M059J (cell line): ENCODE measurements at places on chromosomes 1 and 21.

DNA sequence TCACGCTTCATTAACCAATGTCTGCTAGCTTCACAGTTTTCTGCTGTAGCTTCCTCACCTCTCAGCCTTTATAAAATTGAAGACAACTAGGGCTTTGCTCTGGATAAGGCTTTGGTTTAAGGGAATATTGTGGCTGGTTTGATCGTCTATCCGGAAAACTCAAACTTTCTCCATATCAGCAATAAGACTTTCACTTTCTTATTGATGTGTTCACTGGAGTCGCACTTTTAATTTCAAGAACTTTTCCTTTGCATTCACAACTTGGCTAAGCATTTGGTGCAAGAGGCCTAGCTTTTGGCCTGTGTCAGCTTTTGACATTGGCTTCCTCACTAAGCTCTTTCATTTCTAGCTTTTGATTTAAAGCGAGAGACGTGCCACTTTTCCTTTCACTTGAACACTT lies 12.9 kb downstream of the COA6 start:
- DNase-seq: no peak

DNA sequence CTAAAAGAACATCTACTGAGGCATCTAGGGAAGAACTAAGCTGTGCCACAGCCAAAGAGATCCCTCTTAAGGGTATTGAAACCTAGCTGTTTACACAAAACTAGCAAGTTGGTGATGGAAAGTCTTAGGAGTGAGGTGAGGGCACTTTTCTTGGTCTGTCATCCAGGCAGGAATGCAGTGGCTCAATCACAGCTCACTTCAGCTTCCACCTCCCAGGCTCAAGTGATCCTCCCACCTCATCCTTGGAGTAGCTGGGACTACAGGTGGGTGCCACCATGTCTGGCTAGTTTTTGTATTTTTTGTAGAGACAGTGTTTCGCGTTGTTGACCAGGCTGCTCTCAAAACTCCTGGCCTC lies 2.4 kb downstream of the PLEKHO1 start:
- DNase-seq: peak; percentile 58

- peak; percentile 10 for DNase-seq
These were observed 104.4 kb downstream of the CACHD1 start for GRCh38 chr1:64574301-64574700.

DNA sequence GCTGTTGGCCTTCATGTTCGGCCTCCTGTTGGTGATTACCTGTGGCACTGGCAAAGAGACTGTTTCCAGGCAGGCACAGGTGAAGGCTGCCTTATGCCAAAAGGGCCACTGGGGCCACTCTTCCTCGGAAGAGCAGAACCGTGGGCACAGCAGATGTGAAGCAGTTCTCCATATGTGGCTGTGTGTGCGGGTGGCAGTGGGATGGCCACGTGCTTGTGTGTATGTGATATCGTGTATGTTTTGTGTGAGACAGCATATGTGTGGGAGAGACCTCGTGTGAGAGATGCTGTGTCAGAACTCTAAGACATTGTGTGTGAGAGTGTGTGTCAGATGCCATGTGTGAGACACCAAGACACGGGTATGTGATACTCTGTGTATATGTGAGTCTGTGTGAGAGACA lies 53.4 kb upstream of the KDM4A start:
- no peak for DNase-seq

GRCh38 chr1:27318596-27318995 lies 3.4 kb upstream of the TMEM222 start:
- no peak for DNase-seq

DNA sequence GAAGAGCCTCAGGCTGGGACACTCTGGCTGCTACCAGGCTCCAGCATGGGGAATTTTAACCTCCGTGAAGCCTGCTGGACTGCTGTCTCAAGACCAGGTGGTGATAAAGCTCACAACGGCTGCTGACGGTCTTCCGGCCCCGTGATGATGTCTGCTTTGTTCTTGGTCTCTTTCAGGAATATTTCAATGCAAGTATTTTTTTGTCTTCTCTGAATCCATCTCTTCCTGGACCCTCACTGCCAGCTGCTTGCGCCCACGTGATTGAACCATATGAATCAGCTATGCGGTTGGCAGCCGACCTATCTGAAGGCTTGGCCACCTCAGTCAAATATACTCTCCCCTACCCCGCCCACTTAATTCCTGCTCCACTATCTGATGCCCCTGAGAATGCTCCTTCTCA lies 14.6 kb upstream of the SLC6A17 start:
- DNase-seq: no peak

DNA sequence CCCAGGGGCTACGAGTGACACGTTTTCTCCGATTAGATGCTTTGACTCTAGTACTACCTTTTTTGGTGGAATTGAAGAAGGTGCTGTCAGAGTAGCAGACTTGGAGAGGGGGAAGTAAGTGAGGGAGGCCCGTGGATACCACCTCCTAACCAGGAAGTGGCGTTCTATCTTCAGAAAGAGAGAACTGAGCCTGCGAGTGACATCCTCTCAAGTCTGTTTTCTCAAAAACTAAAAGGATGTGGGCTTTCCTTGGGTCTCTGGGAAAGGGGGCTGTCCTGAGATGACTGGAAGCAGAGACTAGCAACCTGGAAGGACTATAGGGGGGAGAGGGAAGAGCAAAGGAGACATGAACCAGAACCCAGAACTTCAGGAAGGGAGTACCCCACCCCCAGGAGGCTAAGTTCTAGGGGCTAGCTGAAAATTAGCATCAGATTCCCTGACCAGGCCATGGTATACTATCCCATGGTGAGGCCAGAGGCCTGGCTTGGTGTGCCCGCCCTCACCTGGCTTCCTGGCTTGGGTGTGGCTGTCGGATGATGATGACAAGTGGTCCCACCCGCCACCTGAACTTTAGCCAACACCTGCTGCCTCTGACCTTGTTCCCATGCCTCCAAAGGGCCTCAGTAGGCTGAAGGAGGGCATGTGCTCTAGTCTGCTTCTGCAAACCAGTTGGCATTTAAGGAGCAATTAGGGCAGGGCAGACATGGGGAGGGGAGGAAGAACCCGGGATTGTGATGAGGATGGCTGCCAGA lies 49.1 kb downstream of the ATP2B4 start:
- DNase-seq: no peak

DNA sequence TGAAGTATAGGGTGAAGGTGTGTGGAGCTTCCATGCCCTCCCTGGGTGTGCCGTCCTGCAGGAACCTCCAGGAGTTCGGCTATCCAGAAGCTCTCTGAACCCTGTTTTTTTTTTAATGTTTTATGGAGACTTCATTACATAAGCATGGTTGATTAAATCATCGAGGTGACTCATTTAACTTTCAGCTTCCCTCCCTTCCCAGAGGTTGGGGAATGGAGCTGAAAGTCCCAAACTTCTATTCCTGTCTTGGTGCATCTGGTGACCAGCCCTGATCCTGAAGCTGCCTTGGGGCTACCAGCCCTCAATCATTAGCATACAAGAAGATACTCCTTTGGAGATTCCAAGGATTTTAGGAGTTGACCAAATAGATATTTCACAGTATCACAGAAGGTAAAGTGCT lies 9.5 kb downstream of the RRP15 start:
- DNase-seq: peak; percentile 69

- no peak for DNase-seq
These were observed 977 bp downstream of the TRAF3IP3 start for GRCh38 chr1:209756615-209757445.

DNA sequence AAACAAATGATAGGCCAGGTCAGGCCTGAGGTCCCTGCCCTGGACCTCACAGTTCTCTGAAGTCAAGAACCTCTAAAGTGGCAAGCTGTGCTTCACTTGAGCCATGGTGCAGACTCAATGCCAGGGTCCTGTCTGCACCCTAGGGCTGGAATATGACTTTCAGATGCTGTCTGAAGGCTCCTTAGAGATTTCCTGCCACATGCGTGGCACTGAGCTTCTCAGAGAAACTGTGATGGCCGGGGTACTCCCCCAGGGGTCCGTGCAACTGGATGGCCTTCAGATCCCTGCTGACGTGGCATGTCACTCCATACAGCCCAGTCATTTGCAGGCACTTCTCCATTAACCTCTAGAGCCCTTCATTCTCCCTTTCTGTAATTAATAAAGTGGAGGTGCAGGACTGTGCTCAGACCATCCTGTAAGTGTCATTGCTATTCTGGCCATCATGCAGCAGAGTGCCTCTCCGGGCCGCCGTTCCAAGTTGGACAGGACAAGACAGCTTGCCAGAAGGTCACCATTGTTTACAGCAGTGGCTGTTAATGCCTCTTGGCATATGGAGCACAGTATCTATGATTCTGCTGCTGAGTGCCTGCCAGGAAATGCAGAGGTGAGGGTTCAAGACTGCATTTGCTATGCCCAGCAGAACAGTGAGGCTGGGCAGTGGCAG lies 205.1 kb upstream of the COA6 start:
- DNase-seq: no peak

- peak; percentile 88 for DNase-seq
These were observed 9.4 kb downstream of the KIRREL1 start for GRCh38 chr1:158002631-158003405.

- DNase-seq: peak; percentile 55
These were observed 4.3 kb upstream of the NR1I3 start for GRCh38 chr1:161242313-161242712.

GRCh38 chr1:181033128-181033798 lies 520 bp upstream of the MR1 start:
- peak; percentile 58 for DNase-seq

DNA sequence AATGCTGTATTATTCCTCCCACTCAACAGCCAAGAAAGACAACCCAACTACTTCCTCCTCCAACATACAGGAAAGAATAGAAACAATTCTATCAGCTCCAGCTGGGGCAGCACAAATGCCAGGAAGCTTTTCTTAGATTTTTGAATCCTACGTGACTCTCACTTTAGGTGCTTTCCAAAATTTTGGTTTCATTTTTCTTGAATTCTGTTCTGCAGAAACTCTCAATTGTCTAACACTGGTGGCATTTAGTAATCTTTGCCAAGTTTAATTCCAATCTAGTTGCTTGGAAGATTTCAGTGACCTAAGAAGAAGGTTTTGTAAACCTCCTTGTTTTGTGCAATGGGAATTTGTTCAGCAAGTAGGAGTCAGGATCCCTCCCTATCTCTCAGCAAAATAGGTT lies 37.1 kb upstream of the DOCK7 start:
- peak; percentile 60 for DNase-seq

DNA sequence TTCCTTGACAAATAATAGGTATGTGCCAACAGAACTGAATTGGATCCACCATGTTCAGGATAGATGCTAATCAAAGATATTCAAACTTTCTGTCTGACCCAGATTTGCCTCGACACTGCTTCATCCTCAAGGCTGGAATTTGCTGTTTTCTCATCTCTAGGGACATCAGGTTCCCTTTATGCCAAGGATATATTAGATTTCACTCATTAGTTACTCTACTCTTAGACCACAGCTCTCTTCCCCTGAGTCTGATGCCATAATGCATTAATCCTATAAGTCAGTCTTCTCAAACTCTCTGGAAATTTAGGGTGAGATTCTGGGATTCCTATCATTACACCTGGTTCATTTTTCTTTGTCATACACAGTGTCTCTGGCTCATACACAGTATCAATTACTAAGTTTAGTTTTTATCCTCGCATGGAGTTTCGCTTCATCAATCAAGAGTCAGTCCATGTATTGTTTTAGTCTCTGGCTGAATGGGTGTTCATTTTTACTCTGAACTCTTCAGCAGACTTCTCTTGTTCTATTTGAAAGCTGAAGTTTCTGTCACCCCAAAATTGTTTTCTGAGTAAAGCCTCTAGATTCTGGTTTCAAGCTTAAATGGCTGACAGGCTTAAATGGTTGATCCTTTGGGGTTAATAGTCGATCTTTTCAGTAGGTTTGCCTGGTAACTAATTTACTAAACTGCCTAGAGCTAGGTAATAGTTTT lies 9.3 kb upstream of the DCAF6 start:
- no peak for DNase-seq

- no peak for DNase-seq
These were observed 80.3 kb upstream of the TLR5 start for GRCh38 chr1:223223091-223223995.

DNA sequence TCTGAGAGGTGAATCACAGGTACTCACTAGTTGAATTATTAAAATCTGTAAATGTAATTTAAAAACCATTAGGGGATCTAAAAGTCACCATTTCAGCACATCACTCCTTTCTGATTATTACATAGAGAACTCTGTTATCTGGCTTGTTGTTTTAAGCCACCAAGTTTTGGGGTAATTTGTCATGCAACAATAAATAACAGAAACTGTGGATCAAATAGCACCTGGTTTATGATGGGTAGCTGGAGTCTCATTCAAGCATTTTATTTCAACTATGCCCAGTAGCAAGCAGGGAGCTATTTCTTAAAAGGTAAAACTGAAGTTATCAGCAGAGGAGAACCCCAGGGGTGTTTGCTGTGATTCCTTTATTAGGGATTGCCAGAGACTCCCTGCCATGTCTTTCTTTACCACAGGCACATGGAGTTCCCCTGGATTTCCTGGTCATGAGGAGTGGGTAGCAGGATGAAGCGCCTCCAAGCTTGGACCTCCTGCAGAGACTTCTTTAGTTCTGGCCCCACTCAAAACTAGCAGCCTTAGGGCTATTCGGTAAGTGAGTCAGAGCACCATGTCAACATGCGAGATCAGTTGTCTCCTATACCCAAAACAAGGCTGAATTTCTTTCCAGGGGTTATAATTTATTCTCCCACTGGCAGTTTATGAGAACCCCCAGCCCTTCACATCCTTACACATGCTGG lies 179.2 kb downstream of the GIPC2 start:
- DNase-seq: peak; percentile 95

- no peak for DNase-seq
These were observed 136.8 kb upstream of the RUNX3 start for GRCh38 chr1:25066731-25067517.

DNA sequence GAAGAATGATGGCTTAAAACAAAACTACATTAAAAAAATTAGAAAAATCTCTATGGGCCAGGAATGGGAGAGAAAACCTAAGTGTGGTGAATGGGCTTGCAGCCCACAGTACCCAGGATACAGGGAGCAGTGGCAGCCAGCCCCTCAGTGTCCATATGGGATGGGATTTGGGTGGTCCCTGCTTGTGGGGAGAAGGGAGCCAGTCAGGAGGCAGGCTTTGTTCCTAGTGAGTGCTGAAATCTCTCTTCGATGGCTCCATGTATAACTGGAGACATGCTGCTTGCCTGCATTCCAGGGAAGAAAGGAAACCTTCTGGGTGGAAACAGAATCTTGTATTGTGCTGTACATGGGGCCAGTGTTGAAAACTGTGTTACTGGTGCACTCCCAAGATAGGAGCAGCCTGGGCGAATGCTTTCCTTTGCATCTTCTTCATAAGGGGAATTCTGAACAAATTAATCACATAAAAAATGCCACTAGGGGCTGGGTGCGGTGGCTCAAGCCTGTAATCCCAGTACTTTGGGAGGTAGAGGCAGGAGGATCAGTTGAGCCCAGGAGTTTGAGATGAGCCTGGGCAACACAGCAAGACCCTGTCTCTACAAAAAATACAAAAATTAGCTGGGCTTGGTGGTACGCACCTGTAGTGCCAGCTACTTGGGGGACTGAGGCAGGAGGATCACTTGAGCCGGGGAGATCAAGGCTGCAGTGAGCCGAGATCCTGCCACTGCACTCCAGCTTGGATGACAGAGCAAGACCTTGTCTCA lies 36.0 kb downstream of the PTPRU start:
- no peak for DNase-seq

- DNase-seq: no peak
These were observed 7.9 kb downstream of the H6PD start for GRCh38 chr1:9242338-9242969.

- no peak for DNase-seq
These were observed 49.3 kb upstream of the ADGRL4 start for GRCh38 chr1:79055856-79056255.
